CMK (cell line): ENCODE measurements at places on chromosomes 7 and 10.

DNA sequence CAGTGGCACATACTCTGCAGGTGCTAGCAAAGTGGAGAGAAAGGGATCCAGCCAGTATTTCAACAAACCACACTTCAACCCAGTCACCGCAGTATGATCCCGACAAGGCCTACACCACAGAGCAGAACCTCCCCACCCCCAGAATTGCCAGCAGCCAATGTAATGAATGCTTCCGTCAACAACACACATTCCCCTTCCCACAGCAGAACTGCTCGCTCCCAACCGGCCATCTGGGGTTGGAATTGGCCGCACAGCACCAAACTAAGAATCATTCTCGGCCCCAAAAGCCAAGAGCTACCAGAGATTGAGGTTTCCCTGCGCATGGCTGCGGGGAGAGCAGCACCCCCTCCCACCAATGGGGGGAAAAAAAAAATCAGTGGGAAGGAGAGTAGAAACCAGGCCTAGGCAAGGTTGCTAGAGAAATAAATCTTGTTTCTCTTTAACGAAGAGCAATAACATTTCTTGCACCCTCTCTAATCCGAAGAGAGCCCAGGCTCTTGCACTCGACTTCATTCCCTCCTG, 1.1 kb downstream of the WASL start:
- DNase-seq = peak; percentile 44

DNA sequence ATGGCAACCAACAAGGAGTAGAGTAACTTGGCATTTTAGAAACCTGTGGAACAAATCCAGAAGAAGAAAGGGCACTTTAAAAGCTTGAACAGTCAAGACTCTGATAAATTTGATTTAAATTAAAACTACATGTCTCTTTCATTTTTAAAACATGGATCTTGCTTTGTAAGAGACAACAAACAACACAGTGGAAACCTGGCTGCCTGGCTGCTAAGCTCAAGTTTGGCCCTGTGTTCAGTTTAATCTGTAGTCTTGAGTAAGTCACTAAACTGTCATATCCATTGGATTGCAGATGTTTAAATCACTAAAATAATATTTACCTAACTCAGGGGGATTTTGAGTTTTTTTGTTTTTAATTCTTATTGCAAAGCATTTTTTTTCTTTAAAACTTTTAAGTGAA, 374.9 kb upstream of the SEMA3D start:
- DNase-seq = no peak

GRCh38 chr7:14085901-14086300, 96.4 kb upstream of the ETV1 start:
- no peak for DNase-seq

GRCh38 chr7:83065714-83066113, 97.0 kb downstream of the PCLO start:
- DNase-seq = no peak

DNA sequence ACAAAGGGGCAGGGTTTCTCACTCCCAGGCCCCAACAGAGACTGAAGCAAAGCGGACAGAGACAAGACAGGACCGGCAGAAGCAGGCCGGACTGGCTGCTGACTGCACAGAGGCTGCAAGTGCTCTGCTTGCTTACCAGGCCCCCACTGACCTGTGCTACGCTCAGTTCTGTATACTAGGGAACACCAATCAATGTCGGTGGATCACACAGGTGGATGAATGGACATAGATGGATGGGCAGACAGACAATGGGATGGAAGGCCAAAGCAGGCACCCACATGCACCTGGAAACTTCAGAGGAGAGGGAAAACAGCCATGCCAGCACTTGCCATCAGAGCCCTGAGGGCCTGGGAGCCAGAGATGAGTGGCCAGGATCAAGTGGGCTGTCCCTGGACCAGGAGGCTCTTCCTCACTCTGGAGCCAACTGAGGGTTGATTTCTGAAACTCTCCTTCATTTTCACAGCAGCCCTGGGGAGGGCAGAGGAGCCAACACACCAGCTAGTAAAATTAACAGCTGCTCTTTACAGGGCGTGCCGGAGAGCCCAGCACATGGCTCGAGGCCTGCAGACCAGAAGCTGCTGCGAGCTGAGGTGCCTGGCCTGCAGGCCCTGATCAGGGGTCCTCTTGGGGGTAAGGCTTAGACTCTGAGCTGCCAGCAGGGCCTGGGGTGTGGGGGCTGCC, 243.6 kb downstream of the KCNMA1 start:
- no peak for DNase-seq

DNA sequence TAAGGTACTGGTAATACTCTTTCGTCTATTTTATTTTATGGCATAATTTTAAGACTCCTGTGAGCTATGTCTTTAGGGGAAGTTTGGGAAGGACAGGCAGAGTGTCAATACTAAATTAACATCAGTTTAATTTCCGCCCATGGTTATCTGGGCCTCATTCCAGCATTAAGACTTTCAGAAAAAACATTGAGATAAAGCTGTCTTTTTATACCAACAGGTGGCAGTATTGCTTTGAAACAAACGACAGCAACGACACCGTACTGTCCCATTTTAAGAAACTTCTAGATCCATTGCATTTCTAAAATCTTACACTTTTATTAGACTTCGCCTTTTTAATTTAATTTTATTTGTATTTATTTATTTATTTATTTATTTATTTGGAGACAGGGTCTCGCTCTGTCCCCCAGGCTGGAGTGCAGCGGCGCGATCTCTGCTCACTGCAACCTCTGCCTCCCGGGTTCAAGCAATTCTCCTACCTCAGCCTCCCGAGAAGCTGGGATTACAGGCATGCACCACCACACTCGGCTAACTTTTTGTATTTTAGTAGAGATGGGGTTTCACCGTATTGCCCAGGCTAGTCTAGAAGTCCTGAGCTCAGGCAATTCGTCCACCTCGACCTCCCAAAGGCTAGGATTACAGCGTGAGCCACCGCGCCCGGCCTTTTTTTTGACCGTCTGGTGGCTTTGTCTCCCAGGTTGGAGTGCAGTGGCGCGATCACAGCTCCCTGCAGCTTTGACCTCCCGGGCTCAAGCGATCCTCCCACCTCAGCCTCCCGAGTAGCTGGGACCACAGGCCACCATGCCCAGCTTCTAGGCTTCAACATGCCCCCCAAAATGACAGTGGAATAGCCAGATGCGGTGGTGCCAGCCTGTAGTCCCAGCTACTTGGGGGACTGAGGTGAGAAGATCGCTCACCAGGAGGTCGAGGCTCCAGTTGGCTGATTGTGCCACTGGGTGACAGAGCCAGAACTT, 78.7 kb upstream of the C1GALT1 start:
- DNase-seq = peak; percentile 12

DNA sequence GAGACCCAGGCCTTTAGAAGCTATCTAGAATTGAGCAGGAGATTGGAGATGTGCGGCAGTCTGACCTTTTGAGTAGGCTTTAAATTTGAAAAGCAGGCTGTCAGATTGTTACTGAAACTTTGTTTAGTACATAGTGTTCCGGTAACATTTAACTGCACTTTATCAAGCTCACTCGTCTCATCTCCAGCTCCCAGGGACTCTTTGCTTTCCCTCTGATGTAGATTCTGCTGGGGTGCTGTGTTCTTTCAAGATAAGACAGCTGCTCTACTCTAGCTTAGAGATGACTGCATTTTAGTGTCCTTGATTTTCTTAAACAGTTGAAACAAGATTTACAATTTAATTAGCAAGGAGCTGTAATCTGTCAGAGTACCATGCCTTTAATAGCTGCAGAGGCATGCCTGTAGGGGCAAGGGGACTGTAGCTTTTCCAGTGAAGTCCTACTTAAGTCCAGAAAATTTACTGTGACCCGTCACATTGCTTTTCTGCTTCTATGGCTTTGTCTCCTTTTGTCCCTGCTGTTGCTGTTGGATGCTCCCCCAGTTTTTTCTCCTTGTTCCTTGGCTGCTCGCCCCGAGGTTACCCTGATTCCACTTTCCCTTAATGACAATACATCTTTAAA, 56.4 kb upstream of the MTPN start:
- no peak for DNase-seq

DNA sequence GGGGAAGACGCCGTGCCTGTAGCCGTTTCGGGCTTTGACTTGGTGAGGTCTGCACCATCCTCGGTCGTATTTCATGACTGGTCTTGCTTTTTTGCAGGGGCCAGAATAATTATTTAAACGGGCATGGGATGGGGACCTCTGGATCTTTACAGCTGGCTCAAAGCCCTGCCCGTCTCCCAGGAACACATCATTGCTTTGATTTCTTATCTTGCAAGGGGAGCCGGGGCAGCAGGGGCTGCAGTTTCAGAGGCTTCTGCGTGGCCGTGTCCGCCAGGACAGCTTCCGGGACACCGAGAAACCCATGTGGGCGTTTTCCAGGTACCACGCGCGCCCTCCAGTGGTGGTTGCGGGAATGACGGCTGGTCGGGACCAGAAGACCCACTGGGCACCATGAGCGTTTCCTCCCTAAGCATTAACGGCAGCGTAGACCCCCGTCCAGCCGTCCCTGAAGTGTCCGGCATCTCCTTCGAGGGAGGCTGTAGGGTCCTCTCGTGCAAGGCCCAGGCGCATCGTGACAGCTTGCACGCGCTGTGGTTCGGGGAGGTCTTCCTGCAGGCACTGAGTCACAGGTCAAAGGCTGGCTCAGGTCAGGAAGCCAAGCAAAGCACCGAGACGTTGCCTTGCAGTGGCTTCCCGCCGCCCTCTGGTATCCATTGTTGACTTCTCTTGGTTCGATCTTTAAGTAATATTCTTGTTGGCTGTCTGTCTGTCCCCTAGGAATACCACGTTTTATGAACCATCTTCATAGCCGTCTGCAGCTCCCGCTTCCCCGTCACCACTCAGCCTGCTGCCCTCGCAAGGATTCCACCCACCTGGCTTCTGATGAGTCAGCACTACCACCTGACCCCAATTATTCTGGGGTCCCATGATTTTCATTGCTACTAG, 16.2 kb upstream of the ZFAND2A start:
- no peak for DNase-seq

DNA sequence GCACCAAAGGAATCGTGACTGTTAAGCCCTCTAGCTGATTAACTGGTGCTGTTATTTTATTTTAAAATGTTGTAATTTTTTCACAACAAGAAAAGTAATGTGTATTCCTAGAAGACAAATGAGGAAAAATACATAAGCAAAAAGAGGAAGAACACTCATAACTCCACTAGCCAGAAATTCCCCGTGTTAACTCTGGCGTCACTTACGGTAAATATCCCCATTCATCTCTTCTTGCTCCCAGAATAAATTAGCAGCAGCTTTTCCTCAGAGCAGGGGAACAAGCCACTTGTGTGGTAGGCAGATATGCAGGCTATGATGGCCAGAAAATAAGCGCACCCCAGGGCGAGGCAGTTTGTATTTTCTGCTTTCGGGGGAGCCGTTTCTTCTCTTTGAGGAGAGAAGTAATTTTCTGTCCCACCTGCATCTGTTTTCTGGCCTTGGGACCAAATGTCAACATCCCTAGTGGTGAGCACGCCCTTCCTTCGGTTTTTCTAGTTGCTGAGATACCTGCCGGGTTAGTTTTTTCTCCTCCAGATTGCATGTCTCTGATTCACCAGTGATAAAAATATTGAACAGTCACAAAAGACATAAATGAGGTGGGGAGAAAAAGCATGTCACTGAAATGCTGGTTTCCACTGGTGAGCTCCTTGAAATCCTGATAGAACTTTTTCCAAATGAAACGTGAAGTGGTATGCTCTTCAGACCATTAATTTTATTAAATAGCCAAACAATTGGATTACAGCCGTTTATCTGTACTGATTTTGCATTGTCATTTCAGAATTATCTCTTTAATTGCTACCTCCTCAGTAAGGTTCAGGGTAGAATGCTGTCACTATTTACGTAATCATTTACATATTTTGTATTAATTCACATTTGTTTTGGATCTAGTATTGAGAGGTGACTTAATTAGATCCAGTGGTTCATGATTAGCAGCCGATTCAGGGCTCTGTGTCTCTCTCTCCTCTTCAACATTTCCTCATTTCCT, 268.1 kb downstream of the CAMK1D start:
- no peak for DNase-seq

DNA sequence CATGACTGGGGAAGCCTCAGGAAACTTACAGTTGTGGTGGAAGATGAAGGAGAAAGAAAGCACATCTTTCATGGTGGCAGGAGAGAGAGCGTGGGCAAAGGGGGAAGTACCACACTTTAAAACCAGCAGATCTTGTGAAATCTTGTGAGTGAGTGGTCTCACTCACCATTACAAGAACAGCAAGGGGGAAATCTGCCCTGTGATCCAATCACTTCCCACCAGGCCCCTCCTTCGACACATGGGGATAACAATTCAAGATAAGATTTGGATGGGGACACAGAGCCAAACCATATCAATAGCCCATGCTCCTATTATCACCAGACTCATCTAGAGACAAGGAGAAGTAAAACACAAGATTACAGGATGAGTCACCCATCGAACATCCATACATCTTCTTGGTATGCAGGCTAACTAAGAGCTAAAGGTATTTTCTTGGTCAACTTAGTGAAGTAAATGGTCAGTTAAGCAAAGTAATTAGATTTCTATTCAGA, 55.3 kb upstream of the YAE1 start:
- no peak for DNase-seq

DNA sequence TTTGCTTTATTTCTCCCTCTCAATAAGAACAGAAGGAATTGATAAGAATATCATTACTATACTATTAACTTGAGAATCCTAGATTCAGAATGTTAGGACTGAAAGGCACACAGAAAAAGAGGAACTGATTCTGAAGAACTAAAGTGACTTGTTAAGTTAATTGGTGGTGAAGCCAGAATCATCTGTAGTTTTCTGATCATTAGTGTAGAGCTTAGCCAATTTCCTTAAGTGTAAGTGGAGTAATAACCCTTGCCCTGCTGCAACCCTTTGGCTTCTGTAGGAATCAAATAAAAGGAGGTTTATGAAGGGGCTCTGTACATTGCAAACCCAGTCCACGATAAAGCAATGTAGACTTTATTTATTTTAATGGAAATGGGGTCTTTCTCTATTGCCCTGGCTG, 1186.0 kb downstream of the SORCS3 start:
- DNase-seq = no peak

DNA sequence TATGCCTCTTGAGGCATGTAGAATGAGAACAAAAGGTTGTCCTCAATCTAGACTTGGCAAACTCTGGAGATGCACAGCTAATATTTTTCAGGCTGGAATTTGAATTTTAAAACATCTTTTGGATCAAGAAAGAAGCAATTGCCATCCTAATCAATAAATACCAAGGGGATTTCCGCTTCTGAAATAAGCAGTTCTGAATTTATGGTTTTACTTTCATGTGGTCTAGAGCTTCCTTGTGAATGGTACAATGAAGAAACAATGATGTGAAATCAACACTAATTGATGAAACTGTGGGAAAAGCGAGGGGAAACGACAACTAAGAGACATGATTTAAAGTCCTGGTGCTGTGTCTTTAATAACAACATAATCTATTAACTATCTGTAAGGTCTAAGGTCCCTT, 1202.7 kb downstream of the SORCS3 start:
- no peak for DNase-seq

GRCh38 chr7:56175771-56176170, 59.6 kb upstream of the NUPR2 start:
- DNase-seq = no peak

DNA sequence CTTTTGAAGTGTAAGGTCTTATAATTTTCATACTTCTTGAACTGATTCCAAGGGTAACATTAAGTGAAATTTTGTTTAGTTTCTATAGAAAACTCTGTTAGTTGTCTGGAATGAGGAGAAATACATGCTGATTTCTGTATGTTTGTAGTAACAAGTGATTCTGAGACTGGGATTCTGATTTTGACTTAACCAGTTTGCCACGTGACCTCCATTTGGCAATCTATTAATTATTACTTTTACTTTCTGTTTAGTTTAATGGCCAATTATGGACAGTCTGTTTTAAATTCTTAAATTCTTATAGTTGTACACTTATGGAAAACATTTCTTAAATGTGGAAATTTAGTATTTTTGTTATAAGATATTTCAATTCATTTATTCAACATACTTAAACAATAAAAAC, 163.1 kb downstream of the ADK start:
- no peak for DNase-seq

GRCh38 chr10:104359811-104360210, 6.2 kb downstream of the CFAP58 start:
- no peak for DNase-seq
